ENCODE measurements at places on chromosomes 5 and 9.

GRCh38 chr5:112848116-112848811 is 12.8 kb upstream of the SRP19 start:
- no peaks in the 10 kb centered on the region for H3K36me3 ChIP-seq
- H3K4me3 ChIP-seq: no peak overlapping the region
- H3K27me3 ChIP-seq: peaks cover under 1% of the 10 kb centered on the region
- H3K27ac ChIP-seq: no peak overlapping the region

DNA sequence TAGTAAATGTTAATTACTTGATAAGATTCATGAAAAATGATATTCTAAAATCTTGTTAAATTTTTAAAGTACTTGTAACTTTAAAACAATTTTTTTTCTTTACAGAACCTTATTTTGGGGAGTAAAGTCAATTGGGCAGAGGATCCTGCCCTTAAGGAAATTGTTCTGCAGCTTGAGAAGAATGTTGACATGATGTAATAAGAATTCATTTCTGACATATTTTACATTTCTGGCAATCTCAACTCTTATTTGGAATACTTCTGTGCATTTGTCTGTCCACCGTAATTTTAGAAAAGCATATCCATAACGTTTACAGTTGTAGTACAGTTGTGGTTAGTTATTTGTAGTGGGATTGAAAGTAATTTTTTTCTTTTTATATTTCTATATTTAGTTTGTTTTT is 20.2 kb downstream of the CENPH start:
- no peak overlapping the region for H3K4me3 ChIP-seq
- H3K27ac ChIP-seq: no peak overlapping the region
- H3K4me1 ChIP-seq: peaks cover 4% of the 10 kb centered on the region
- H3K36me3 ChIP-seq: no peaks in the 10 kb centered on the region
- no peak for DNase-seq

GRCh38 chr9:3059781-3060468 is 216.0 kb upstream of the PUM3 start:
- H3K27me3 ChIP-seq: no peaks in the 10 kb centered on the region
- H3K36me3 ChIP-seq: no peaks in the 10 kb centered on the region
- H3K4me1 ChIP-seq: no peaks in the 10 kb centered on the region

GRCh38 chr5:32309761-32310160 is 3.0 kb downstream of the MTMR12 start:
- H3K36me3 ChIP-seq: no peaks in the 10 kb centered on the region
- H3K4me1 ChIP-seq: peaks cover 7% of the 10 kb centered on the region
- DNase-seq: no peak
- no peak overlapping the region for H3K27ac ChIP-seq

DNA sequence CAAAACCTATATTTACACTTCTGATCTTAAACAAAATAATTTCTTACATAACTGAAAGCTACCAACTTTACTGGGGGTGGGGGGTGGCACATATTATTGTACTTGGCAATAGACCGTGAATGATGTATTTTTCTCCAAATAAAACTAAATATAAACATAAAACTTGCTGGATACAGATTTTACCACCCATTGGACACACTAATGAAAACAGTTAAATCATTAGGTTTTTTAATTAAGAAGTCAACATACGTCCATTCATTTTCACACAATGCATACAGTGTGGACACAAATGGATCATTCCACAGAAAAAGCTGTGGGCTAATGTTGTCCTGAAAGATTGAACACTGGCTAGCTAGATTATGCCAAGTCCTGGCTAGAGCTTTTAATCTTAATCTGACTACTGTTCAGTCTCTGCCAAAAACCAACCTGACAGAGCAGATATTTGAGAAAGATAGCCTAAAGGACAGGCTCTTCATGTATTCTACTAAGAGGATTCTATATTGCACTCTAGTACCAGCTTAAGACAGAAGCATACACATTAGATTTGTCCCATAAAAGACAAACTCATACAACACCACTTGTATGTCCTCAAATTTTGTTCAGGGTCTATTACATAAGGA is 118.1 kb downstream of the SIL1 start:
- H3K36me3 ChIP-seq: no peaks in the 10 kb centered on the region
- H3K4me3 ChIP-seq: no peak overlapping the region
- H3K4me1 ChIP-seq: peaks cover 2% of the 10 kb centered on the region
- DNase-seq: no peak

DNA sequence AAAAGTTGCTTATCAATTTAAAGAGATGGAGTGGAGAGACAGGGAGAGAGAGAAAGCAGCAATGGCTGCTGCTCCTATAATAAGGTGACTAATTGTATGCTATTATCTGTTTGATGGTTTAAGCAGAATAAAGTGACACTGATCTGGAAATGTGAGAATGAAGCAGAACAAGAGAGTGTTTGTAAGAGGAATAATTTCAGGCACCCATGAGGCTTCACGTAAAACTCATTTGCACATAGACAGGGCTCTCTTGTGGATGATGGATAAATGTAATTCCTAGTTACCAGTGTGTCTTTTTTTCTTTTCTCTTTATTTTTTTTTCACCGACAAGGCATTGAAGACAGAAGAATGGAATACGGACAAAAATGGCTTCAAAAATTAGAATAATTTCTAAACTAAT is 228.8 kb upstream of the TYRP1 start:
- no peaks in the 10 kb centered on the region for H3K27me3 ChIP-seq
- H3K4me3 ChIP-seq: no peak overlapping the region
- DNase-seq: no peak
- H3K27ac ChIP-seq: no peak overlapping the region
- no peaks in the 10 kb centered on the region for H3K4me1 ChIP-seq

DNA sequence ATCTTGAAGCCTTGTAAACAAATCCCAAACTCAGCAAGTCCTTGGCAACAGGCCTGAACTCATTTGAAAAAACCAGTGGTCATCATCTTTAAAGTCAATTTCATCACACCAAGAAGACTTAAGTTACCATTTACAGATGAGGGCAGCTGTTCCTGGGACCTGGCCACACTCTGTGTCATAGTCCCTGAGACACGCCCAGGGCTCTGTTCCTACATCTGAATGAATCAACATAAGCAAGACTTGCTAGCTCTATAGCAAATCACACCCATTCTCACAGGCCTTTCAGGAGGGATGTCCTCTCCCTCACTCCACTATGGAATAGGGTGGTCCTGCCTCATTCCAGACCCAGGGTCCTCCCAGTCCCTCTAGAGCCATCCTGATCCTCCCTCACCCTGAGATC is 142.8 kb downstream of the NSG2 start:
- H3K36me3 ChIP-seq: no peaks in the 10 kb centered on the region
- no peak overlapping the region for H3K27ac ChIP-seq
- H3K4me3 ChIP-seq: no peak overlapping the region
- H3K27me3 ChIP-seq: peaks cover 27% of the 10 kb centered on the region
- no peaks in the 10 kb centered on the region for H3K4me1 ChIP-seq

- H3K36me3 ChIP-seq: no peaks in the 10 kb centered on the region
- no peak overlapping the region for H3K27ac ChIP-seq
- no peak for DNase-seq
- H3K27me3 ChIP-seq: peaks cover 2% of the 10 kb centered on the region
Measured at GRCh38 chr9:93325307-93326035, 126.0 kb upstream of the FAM120A start.

GRCh38 chr5:176878906-176879662 is 20.1 kb downstream of the HK3 start:
- H3K4me1 ChIP-seq: peaks cover 34% of the 10 kb centered on the region
- H3K4me3 ChIP-seq: no peak overlapping the region
- H3K27me3 ChIP-seq: peaks cover 88% of the 10 kb centered on the region
- H3K27ac ChIP-seq: no peak overlapping the region
- peaks cover 59% of the 10 kb centered on the region for H3K36me3 ChIP-seq

DNA sequence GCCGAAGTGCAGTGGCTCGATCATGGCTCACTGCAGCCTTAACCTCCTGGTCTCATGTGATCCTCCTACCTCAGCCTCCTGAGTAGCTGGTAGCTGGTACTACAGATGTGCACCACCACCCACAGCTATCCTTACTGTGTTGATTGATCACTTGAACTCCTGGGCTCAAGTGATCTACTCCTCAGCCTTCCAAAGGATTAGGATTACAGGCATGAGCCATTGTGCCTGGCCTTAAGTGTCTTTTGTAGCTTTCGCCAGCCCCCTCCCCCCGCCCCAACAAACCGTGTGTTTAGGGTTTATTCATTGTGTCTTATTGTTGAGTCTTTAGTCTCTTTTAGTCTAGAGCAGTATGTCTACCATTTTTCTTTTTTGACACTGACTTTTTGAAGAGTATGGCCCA is 33.1 kb downstream of the SPIN1 start:
- H3K4me1 ChIP-seq: peaks cover 2% of the 10 kb centered on the region
- peaks cover 67% of the 10 kb centered on the region for H3K36me3 ChIP-seq
- no peak for DNase-seq
- no peak overlapping the region for H3K27ac ChIP-seq
